ENCODE measurements at places on chromosomes 16 and 17.

GRCh38 chr17:192666-193425, 11.4 kb upstream of the DOC2B start:
- no peak for DNase-seq

DNA sequence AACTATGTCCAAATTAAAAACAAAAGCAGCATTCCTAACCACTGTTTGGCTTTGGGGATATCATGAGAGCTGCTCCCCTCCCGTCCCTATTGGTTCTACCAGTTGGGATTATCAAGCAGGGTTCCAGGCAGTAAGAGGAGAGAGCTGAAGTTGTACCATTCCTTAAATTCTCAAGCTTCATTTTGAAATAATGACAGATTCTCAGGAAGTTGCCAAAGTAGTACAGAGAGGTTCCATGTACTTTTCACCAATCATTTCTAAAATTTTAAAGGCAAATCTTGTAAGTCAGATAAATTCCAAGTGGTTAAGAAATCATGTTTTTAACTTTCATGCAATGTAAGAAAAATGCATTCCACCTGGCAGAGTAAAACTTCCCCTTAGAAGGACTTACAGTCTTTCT, 36.9 kb downstream of the TEX2 start:
- DNase-seq: no peak

- DNase-seq: no peak
Observed at GRCh38 chr17:35641032-35641431, 53.9 kb downstream of the AP2B1 start.

- no peak for DNase-seq
Observed at GRCh38 chr16:51553910-51554309, 402.8 kb upstream of the SALL1 start.

- DNase-seq: no peak
Observed at GRCh38 chr16:72444696-72445095, 272.7 kb upstream of the PMFBP1 start.

DNA sequence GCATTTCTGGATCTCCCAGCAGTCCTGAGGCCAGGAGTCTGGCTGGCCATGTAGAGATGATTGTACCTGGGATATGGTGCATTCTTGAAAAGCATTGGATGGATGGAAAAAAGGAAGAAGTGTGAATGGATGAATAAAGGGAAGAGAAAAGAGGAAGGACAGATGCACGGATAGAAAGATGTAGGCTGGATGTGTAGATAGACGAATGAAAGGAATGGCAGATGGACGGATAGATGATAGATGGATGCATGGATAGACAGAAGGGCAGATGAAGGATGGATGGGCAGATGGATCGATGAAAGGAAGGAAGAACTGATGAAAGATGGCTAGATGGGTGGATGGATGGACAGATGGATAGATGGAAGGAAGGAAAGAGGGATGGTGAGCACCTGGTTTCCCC, 210.9 kb downstream of the MSI2 start:
- DNase-seq: no peak

GRCh38 chr16:65327346-65327745, 205.5 kb upstream of the CDH11 start:
- no peak for DNase-seq

DNA sequence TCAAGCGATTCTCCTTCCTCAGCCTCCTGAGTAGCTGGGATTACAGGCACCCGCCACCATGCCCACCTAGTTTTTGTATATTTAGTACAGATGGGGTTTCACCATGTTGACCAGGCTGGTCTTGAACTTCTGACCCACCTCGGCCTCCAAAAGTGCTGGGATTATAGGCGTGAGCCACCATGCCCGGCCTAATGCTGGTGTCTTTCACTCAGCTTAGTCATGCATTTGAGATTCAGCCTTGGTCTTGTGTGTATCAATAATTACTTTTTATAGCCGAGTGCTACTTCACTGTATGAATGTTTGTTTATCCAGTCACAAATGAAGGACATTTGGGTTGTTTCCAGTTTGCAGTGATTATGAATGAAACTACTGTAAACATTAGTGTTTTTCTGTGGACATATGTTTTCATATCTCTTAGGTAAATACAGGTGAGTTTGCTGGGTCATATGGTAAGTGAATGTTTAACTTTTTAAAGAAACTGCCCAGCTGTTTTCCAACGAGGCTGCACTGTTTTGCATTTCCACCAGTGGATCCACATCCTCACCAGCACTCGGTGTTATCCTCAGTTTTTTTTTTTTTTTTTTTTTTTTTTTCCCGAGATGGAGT, 11.0 kb upstream of the PLCG2 start:
- no peak for DNase-seq

- no peak for DNase-seq
Observed at GRCh38 chr17:50289278-50289677, 15.0 kb downstream of the TMEM92 start.
